Activated CD4-positive, alpha-beta T cell treated with anti-CD3 and anti-CD28 coated beads for 36 hours (primary cell): ENCODE measurements at places on chromosomes 7 and 10. TPM values are rescaled to one million over a fixed set of nuclear protein-coding genes. Genes with fewer than 3 reads are reported as not detected.

LRRD1 gene
- total RNA-seq, result not detected

H2BK1 gene
- total RNA-seq, result not detected

HOXA10 gene
- total RNA-seq, result not detected

NRBF2 gene
- 24.1 TPM for total RNA-seq

BAIAP2L1 gene
- total RNA-seq, result 3.0 TPM

FAM180A gene
- total RNA-seq, result not detected

OPALIN gene
- total RNA-seq, result not detected

DNA sequence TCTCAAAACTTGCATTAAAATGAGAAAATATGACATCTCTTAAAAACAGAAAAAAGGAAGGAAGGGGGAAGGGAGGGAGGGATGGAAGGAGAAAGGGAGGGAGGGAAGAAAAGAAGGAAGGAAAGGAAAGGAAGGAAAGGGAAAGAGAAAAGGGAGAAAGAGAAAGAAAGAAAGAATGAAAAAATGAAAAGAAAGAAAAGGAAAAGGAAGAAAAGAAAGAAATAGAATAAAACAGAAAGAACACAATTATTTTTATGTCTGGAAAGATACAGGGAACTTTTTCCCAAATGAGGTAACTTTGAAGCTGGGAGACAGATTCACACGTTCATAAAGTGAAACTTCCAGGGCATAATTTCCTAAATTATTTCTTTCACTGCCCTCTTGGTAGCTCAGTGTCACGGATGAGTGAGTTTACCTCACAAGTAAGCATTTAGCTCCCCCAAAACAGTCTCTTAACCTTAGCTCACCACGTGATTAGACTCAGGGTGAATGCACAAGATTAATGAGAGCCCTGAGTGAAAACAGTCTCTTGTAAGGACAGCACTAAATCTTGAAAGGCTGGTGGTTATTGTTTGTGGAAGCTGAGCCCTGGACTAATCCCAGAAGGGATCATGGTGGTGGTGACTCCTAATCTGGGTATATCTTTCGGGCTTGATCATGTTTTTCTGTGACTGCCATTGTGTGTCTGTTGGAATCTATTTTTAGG lies 74.1 kb upstream of the HDAC9 start:
- no peak overlapping the region for H3K4me3 ChIP-seq
- H3K4me1 ChIP-seq, result no peaks in the 10 kb centered on the region
- DNase-seq, result no peak
- H3K27me3 ChIP-seq, result no peaks in the 10 kb centered on the region
- no peak overlapping the region for H3K27ac ChIP-seq

- no peak for DNase-seq
- no peak overlapping the region for H3K27ac ChIP-seq
- peaks cover 7% of the 10 kb centered on the region for H3K36me3 ChIP-seq
- no peaks in the 10 kb centered on the region for H3K27me3 ChIP-seq
Measured at GRCh38 chr7:102093599-102094315, 192.9 kb upstream of the SH2B2 start.

DNA sequence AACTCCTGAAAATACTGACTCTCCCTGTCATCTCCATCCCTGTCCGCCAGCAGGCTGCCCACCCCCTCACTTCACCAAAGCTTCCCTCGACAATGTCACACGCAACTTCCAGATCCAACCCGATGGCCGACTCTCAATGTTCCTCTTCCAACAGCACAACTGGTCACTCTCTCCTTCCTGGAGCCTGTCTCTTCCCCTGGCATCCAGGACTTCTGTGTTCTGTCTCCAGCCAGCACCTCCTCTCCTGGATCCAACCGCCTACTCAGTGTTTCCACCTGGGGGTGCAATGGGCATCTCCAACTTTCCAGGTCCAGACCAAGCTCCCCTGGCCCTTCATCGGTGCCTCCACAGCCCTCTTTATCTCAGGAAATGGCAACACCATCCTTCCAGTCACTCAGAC lies 8.6 kb downstream of the CPA5 start:
- peaks cover 15% of the 10 kb centered on the region for H3K4me1 ChIP-seq
- no peak for DNase-seq
- H3K27ac ChIP-seq, result no peak overlapping the region
- no peak overlapping the region for H3K4me3 ChIP-seq
- H3K27me3 ChIP-seq, result no peaks in the 10 kb centered on the region

- no peaks in the 10 kb centered on the region for H3K4me1 ChIP-seq
- H3K27me3 ChIP-seq, result peaks cover 11% of the 10 kb centered on the region
- H3K4me3 ChIP-seq, result no peak overlapping the region
- H3K36me3 ChIP-seq, result no peaks in the 10 kb centered on the region
- no peak overlapping the region for H3K27ac ChIP-seq
Measured at GRCh38 chr10:2915412-2915811, 151.9 kb upstream of the PFKP start.

- no peak overlapping the region for H3K4me3 ChIP-seq
- no peaks in the 10 kb centered on the region for H3K36me3 ChIP-seq
- no peak overlapping the region for H3K27ac ChIP-seq
Measured at GRCh38 chr10:101228153-101228965, 904 bp downstream of the LBX1 start.

- no peaks in the 10 kb centered on the region for H3K4me1 ChIP-seq
- no peaks in the 10 kb centered on the region for H3K36me3 ChIP-seq
- no peaks in the 10 kb centered on the region for H3K27me3 ChIP-seq
Measured at GRCh38 chr10:78915190-78915518, 153.6 kb upstream of the ZMIZ1 start.

GRCh38 chr10:6049031-6049400 lies 13.2 kb downstream of the IL2RA start:
- no peaks in the 10 kb centered on the region for H3K27me3 ChIP-seq
- peaks cover 88% of the 10 kb centered on the region for H3K36me3 ChIP-seq
- peak overlapping the region; percentile 96 for H3K27ac ChIP-seq
- no peak for DNase-seq
- peak overlapping the region; percentile 81 for H3K4me3 ChIP-seq
